ENCODE measurements at places on chromosomes 5 and 9. TPM values are rescaled to one million over a fixed set of nuclear protein-coding genes. Genes with fewer than 3 reads are reported as not detected.

GRCh38 chr5:156036640-156037039 lies 290.3 kb upstream of the SGCD start:
- DNase-seq: no peak
- H3K36me3 ChIP-seq: no peaks in the 10 kb centered on the region
- H3K4me1 ChIP-seq: no peaks in the 10 kb centered on the region

GRCh38 chr9:2027543-2028160 lies 12.5 kb downstream of the SMARCA2 start:
- H3K4me3 ChIP-seq: no peak overlapping the region
- H3K27me3 ChIP-seq: no peaks in the 10 kb centered on the region
- no peak overlapping the region for H3K27ac ChIP-seq
- peak; percentile 48 for DNase-seq
- peaks cover 3% of the 10 kb centered on the region for H3K36me3 ChIP-seq
- H3K4me1 ChIP-seq: peaks cover 16% of the 10 kb centered on the region

DNA sequence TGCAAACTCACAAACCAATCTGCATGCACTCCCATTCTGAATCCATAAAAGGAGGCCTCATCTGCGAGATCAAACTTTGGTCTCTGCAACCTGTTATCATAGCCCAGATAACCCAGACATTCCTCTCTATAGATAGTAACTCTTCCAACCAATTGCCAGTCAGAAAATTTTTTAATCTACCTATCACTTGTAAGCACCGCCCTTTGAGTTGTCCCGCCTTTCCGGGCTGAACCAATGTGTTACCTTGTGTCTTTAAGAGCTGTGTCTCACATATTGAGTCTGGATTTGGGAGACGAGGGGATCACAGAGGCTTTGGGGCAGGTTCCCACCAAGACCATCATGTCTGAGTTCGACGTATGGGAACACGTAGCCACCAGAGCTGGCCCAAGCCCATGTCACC lies 91.1 kb upstream of the PPP1R26 start:
- DNase-seq: no peak
- no peaks in the 10 kb centered on the region for H3K27me3 ChIP-seq
- H3K4me3 ChIP-seq: no peak overlapping the region
- H3K27ac ChIP-seq: no peak overlapping the region

The GRXCR2 gene
- not detected for total RNA-seq

DNA sequence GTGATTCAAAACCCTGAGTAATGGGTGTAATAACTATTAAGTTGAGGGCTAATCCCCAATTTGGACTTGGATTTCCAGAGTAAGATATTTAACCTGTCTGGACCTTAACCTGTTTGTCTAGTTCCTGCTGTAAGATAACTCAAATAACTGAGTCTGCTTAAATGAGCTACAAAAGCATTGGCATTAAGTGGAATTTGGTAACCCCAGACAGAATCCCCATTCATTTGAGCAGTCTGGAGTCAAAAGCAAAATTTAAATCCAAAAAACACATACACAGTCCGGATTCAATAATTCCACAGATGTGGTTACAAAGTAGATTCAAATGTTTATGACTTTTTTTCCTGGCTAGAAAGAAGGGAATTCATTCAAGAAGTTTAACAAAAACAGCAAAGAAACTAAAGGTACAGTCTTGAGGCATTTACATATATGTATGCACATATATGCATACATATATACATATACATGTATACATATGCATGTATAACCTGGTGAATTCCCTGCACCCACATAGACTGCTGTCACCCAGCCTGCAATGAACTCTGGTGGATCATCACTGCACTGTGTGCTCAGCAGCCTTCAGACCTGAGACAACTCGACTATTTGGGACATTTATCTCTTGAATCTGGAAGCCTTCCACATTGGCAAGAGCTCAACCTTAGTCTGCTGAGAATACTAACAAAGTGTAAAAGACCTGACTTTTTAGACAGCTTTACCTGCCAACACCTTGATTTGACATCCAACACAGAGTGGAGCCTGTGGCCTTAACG lies 205.4 kb downstream of the LURAP1L start:
- H3K4me3 ChIP-seq: no peak overlapping the region
- no peaks in the 10 kb centered on the region for H3K36me3 ChIP-seq
- no peak overlapping the region for H3K27ac ChIP-seq
- no peaks in the 10 kb centered on the region for H3K27me3 ChIP-seq

GRCh38 chr9:14373706-14374105 lies 59.8 kb upstream of the NFIB start:
- H3K4me1 ChIP-seq: no peaks in the 10 kb centered on the region
- no peak overlapping the region for H3K4me3 ChIP-seq
- H3K36me3 ChIP-seq: peaks cover 2% of the 10 kb centered on the region
- DNase-seq: no peak
- no peaks in the 10 kb centered on the region for H3K27me3 ChIP-seq

The SLC45A2 gene
- total RNA-seq: 0.39 TPM

- DNase-seq: no peak
- no peaks in the 10 kb centered on the region for H3K27me3 ChIP-seq
- H3K27ac ChIP-seq: peak overlapping the region; percentile 58
- H3K4me3 ChIP-seq: no peak overlapping the region
Measured at GRCh38 chr9:130197888-130198287, 25.7 kb downstream of the NCS1 start.

The NR6A1 gene
- total RNA-seq: 2.8 TPM
